A172 (cell line): ENCODE measurements at places on chromosomes 12 and 14. TPM values are rescaled to one million over a fixed set of nuclear protein-coding genes. Genes with fewer than 3 reads are reported as not detected.
A peak's percentile ranks its signal among the peaks of the same experiment; 100 is the strongest.

- peak; percentile 13 for DNase-seq
Observed at GRCh38 chr14:101810897-101811621, 49.5 kb downstream of the PPP2R5C start.

- no peak for DNase-seq
Observed at GRCh38 chr12:132056320-132056719, 87.8 kb downstream of the DDX51 start.

- no peak for DNase-seq
Observed at GRCh38 chr14:54698966-54699530, 132.1 kb downstream of the SAMD4A start.

- DNase-seq, result no peak
Observed at GRCh38 chr12:2892246-2892645, 1.6 kb downstream of the TULP3 start.

- DNase-seq, result peak; percentile 77
Observed at GRCh38 chr14:96225745-96226151, 21.1 kb downstream of the BDKRB2 start.

GRCh38 chr12:106258935-106259334 lies 11.1 kb upstream of the CKAP4 start:
- no peak for DNase-seq

DNA sequence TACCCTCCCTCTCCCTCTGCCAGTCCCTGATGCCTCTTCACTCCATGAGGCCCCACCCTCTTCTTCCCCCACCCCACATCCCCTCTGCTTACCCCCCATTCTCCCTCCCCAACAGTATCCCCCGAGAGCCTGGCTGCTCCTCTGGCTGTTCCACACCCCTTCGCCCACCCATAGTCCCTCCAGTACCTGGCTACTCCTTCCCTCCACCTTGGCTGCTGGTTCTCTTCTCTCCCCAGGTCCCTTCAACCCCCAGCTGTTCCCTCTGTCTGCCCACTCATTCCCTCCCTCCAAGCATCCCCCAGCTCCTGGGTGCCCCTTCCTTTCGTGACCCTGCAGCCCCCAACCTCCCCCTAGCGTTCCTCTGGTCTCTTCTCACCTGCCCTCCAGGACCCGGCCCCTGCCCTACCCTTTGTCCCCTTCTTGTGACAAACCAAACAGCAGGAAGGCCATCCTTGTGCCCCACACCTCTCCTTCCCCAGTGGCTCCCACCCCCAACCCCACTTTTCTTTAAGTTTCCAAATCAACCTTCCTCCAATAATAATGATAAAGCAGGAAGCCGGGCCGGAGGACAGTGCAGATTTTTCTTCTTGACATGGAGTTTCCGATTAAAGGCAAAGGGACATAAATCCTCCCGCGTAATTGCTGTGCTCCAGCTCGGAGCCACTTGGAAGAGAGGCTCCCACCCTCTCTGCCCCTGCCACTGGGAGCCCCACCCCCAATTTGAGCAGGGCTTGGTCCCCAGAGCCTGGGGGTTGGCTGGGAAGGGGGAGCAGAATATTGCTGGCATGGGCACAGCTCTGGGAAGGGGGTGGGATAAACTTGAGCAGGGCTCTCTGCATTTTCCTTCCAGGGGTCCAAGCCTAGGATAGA lies 40.0 kb downstream of the SMUG1 start:
- DNase-seq, result no peak

GZMB gene
- total RNA-seq, result not detected in 2 replicates

RD3L gene
- total RNA-seq, result not detected in 2 replicates

BCAT1 gene
- 15.8 and 32.8 TPM in 2 replicates for total RNA-seq

SLC39A5 gene
- total RNA-seq, result not detected in 2 replicates

WIF1 gene
- not detected in 2 replicates for total RNA-seq

GPRC5A gene
- 30.0 and 53.5 TPM in 2 replicates for total RNA-seq
